ENCODE measurements at places on chromosomes 12 and 14. TPM values are rescaled to one million over a fixed set of nuclear protein-coding genes. Genes with fewer than 3 reads are reported as not detected.

- DNase-seq: no peak
Measured at GRCh38 chr12:129831294-129831693, 72.5 kb downstream of the TMEM132D start.

GRCh38 chr14:98966016-98966415 lies 306.0 kb downstream of the BCL11B start:
- no peak for DNase-seq

DNA sequence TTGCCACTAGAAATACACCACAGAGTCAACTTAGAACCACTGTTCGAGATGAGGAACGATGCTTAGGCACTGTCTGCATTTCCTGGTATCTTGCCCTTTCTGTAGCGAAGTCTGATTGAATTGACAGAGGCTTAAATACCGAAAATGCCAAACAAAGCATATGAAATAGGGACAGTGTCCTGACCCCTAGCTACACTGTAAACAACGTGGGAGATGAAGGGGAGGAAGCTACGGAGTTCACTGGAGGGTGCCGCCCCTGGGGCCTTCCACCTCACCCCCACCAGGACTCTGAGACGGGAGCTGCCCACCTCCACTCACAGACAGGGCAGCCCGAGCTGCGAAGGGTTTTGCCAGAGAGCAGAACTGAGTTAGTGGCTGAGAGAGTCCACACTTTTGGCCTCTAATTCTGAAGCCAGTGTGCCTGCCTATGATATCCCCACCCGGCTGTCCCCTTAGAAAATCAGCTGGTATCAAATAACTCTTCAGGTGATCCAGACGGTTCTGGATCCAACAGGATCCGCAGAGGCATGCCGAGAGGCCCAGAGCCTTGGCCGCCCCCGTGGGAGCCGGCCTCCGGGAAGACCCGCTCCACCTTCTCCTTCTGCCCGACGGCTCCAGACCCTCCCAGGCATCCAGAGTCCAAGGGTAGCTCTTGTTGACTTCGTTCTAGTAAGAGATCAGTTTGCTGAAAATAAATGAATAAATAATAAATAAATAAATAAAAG lies 230.7 kb upstream of the DIO3 start:
- no peak for DNase-seq

DNA sequence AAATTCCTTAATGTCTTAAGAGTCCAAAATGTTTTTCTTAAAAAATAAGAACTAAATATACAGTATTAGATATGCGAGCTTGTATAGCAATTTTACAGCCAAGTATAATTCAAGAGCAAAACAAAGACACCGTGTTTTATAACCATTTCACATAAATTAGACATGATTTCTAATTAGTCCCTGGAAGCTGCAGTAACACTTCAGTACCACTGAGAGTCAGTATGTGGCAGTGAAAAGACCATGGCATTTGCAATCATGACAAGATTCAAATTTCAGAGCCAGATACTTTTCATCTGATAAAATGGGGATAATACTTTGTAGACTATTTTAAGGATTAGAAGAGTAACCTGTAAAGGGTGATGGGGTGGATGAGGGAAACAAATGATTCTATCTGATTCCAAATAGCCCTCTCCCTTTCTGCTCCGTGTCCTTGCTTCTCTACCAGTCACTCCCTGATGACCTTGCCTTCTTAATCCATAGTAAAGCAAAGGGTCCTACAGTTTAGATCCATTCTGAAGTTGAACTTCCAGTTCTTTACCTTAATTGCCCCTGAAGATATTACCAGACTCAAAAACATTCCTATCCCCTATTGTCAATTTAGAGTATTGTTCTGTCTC lies 145.4 kb upstream of the ABCD2 start:
- DNase-seq: no peak

GRCh38 chr12:52149182-52149641 lies 42.6 kb downstream of the KRT80 start:
- no peak for DNase-seq

DNA sequence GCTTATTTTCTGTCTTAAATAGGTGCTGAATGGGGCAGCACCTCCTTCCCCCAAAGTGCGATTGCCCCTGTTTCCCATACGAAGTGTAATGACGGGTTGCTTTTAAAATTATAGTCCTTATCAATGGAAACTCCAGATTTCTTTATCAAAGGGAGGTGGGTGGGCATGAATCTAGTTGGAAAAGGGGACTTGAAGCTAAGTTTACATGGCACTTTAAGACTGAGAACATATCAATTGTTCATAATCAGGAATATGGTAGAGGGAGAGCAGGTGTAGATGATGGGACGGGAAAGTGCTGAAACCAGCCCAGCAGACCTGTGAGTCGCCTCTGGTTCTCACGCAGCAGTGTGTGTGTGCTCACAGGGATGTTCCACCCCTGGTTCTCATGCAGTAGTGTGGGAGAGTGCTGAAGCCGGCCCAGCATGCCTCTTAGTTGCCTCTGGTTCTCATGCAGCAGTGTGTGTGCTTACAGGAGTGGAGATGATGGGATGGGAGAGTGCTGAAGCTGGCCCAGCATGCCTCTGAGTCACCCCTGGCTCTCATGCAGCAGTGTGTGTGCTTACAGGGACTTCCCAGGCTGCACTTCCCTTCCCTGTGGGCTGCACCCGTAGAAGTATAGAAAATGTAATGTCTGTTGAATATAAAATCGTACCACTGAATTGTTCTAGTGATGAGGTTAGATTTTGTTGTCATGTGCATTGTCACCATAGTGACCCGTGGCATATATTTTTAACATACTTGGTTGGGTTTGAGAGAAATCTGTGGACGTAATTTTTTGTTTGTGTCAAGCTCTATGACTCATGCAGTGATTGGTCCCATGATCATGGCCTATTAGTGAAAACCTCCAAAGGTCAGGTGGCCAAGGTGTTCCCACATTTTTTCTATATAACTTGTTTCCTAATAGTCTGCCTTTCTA lies 51.6 kb downstream of the GPATCH2L start:
- DNase-seq: no peak

DNA sequence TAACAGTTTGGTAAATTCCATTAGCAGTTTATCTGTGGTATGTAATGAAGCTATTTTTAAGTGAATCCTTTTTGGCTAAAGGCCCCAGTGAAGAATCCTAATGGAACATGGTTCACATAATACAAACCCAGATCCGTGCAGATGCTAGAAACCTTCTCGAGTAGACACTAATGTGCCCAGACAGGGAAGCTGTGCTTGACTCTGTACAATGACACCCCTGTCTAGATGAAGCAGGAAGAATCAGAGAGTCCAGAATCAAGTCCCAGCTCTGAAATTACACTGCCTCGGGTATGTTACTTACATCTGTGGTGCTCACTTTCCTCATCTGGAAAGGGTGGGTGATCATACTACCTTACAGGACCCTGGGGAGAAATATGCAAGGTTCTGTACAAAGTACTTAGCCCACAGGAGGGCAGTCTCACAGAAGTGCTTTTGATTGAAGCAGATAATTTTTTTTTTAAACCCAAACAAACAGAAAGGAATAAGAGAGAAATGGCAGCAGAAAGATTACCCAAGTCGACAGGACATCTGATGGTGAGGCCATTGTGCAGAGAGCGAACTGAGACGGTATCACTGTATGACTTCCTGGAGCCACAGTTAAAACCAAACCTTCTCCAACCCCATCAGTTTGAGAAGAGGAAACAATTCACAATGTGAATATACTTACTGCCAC lies 8.5 kb downstream of the CRACR2A start:
- DNase-seq: no peak

GRCh38 chr14:104433401-104434213 lies 146.0 kb upstream of the C14orf180 start:
- DNase-seq: no peak

DNA sequence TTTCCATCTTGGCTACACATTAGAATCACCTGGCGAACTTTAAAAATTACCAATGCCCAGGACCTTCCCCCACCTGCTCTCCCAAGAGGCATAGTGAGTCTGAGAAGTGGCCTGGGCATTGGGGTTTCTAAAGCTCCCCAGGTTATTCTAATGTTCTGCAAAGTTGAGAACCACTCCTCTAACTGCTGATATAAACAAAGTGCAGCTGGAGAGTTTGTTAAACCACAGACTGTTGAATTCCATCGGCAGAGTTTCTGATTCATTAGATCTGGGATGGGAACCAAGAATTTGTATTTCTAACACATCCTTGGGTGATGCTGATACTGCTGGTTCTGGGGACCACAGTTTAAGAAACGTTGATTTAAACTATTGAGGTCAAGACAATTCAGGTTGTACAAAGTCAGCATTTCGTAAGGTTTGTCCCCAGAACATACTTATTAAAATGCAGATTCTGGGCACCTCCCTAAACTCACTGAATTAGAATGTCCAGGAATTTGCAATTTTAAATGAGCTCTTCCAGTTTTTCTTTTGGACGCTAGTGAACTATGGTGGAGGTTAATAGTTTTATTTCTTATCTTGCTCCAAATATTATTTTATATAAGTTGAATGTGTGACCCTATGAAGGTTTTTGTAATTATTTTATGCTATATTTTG lies 309.1 kb downstream of the NRXN3 start:
- no peak for DNase-seq

GRCh38 chr12:24754690-24755638 lies 193.9 kb downstream of the BCAT1 start:
- peak; percentile 95 for DNase-seq

GRCh38 chr14:90296641-90297040 lies 35.1 kb downstream of the NRDE2 start:
- DNase-seq: no peak

DNA sequence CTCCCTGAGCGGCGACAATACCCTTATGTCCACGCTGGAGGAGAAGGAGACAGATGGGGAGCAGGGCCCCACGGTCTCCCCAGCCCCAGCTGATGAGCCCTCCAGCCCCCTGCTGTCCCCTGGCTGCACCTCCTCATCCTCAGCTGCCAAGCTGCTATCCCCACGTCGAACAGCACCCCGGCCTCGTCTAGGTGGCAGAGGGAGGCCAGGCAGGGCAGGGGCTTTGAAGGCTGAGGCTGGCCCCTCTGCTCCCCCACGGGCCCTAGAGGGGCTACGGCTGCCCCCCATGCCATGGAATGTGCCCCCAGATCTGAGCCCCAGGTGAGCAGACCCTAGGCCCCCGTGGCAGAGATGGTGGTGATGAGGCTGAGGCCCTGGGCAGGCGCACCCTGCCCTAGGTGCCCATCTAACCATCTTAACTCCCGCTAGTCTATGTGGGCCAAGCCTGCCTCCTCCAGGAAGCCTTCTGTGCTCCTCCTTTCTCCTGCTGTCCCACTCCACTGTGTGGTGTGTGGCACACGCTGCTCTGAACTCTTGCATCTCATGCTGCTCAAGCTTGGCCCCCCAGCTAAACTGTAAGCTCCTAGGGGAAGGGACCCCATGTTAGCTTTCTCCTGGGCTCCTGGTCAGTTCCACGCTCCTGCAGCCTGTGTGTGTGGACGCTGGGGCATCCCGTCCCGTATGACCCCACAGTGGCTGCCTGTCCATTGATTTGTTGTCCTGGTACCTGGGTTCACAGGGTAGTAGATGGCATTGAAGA lies 12.1 kb downstream of the MCRS1 start:
- no peak for DNase-seq

DNA sequence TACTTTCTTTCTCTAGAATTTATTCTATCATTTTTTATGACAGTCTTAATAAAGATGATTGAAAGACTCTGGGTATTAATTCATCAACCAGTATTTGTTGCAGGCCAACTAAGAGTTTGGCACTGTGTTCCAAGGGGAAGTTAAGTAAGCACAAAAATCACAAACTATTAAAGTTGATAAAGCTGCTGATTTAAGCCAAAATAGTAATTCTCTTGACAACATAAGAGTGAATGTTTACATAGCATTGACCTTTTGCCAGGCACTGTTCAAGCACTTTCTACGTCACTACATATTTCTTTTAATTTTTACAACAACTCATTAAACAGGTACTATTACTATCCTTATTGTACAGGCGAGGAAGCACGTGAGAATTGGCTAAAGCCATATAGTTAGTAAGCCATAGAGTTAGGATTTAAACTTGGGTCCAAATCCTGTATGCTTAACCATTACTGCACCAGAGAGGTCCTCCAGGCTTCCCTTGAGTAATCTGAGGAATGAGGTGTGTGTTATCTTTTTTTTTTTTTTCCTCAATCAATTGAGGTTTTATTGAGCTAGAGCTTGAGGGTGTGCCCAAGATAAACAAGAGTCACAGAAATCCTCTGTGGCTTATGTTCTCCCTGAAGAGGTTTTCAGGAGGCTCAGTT lies 1009.6 kb downstream of the DIO2 start:
- DNase-seq: peak; percentile 30

DNA sequence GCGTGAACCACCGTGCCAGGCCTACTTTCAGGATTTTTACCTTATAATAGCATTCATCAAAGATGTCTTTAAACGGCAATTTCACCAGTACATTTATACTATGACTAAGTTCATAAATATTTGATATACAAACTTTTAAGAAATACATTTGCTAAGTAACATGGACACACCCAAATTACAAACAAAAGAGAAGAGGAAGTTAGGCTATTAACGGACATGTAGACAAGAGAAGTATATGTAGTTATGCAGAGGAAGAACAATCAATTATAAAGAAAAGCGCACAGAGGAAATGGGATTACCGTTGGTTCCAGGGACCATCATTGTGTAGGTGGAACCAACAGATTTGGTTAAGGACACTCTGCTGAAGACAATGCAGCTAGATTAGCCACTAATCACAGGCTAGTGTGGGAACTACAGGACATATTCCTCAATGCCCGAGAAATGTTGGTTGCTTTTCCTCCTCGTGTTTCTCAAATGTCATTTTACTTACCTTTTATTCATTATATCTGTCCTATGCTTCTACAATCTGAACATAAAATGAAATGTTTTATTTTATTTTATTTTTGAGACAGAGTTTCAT lies 24.0 kb upstream of the PKP2 start:
- DNase-seq: no peak

GRCh38 chr12:45324391-45324790 lies 108.5 kb downstream of the ANO6 start:
- DNase-seq: no peak

The OR4E2 gene
- not detected for total RNA-seq

The TTC7B gene
- 19.0 TPM for total RNA-seq

The AHNAK2 gene
- total RNA-seq: 0.77 TPM

The TAS2R7 gene
- not detected for total RNA-seq

The KRT78 gene
- not detected for total RNA-seq

The POTEM gene
- total RNA-seq: not detected

The ADAM21 gene
- total RNA-seq: not detected

All from Caco-2 (cell line).